Fibroblast of mammary gland (primary cell): ENCODE measurements at places on chromosomes 6 and 20.

DNA sequence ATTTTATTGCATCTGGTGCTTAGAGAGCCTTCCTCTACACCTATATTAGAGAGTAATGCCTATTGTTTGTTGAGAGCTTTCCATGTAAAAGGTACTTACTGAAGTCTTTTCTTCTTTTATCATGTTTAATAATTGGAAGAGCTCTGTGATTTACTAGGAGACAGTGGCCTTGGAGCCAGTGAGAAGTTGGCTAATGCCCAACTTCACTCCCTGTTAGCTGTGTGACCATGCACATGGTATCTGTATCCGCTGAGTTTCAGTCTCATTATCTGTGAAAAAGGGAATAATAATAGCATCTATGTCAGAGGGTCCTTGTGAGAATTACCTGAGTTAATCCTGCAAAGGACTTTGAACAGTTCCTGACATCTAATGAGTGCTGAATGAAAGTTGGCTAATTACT is 105.0 kb downstream of the CD109 start:
- peak; percentile 42 for DNase-seq

- no peak for DNase-seq
Observed at GRCh38 chr6:100167585-100167984, 173.6 kb upstream of the MCHR2 start.

DNA sequence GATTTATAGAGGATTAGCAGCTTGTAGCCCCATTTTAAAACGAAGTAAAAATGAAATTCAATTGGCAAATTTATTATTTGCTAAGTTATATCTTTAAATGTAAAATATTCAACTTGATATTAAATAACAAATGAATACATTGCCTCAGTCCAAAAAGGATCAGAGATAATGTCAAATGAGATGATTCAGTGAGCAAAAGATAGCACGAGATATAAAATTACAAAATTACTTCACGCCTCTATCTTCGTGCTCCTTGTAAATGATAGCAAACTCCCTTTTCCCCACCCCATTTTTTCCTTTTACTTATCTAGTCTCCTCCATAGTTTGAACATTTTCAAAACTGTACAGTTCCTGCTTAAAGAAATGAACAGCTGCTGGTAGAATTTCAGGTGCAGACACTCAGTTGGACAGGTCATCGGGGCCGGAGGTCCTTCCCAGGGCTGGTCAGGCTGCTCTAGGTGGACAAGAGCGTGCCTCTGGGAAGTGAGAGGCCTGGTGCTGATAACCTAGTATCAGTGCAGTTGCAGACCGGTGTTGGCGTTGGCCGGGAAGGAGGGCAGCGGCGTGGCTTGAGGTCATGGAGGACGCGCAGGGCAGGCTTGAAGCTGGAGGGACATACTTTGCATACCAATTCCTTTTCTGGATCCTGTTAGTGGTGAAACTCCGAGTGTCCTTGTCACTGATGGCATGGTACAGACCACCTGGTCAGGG is 83.9 kb downstream of the CDC5L start:
- DNase-seq = no peak

GRCh38 chr20:13341737-13342393 is 120.8 kb downstream of the ISM1 start:
- no peak for DNase-seq

DNA sequence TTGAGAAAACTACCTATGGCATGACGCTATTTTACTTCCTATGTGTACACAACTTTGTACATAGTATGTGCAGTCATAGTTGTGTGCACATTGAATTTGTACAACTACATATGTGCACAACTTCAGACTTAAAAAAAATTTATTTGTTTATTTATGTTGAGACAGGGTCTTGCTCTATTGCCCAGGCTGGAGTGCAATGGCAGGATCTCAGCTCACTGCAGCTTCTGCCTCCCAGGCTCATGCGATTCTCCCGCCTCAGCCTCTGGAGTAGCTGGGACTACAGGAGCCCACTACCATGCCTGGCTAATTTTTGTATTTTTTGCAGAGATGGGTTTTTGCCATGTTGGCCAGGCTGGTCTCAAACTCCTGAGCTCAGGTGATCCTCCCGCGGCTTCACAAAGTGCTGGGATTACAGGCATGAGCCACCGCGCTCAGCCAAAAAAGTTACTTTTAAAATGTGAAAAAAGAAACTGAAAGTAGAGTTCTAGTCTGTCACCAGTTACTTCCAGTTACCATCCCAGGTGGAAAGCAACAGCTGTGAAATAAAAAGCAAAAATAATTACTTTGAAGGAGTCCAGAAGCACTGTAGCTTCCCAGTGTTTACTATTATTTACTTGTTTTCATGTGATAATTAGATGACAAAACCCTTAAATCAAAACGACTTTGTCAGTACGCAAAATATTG is 1.7 kb upstream of the ZKSCAN8 start:
- no peak for DNase-seq

DNA sequence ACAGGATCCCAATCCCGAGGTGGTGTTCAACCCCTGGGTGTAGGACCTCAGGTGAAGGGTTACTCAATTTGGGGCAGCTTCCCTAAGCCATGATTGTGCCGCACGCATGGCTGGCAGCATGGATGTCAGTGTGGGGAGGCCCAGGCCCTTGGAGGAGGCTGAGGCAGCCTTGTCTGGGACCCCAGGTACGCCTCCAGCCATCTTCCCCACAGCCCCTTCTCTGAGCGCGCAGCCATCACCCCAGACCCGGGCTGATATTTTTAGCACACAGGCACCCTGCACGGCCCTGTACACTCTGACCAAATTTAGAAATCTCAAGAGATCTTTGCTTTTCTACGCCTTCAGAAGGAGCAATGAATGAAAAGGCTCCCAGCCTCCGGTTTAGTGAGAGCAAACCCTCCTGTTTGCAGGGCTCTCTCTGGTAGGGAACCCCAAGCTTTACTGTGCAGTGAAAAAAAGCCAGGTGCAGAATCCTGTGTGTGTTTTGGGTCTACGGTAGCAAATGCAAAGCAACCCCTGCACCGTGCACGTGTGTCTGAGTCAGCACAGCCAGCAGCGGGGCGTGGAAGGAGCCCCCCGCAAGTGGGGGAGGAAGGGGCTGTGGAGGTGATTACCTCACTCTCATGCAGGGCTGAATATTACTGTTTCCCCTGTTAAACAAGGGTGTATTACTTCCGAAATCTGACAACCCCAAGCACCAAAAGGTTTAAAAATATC is 44.3 kb downstream of the CTCFL start:
- no peak for DNase-seq
